Activated CD8-positive, alpha-beta memory T cell treated with anti-CD3 and anti-CD28 coated beads for 1 hour (primary cell): ENCODE measurements at places on chromosomes 6 and 20.

DNA sequence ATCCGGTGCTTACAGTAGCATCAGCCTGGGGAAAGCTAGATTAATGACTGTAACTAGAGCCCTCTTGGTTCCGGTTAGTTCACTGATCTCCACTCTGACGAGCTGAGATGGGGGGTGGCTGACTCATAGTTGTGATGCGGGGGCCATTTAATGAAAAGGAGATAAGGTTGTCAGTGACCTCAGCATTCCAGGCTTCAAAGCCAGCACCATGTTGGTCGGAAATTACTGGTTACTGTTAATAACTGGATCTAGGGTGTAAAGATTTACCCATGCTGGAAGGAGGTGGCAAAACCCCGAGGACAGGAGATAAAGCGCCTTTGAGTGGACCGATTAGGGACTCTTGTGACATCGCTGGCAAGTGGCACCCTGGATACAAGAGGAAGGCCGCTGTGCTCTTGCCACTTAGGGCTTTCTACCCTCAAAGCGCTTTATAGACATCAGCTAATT lies 21.1 kb downstream of the FOXC1 start:
- DNase-seq = no peak

DNA sequence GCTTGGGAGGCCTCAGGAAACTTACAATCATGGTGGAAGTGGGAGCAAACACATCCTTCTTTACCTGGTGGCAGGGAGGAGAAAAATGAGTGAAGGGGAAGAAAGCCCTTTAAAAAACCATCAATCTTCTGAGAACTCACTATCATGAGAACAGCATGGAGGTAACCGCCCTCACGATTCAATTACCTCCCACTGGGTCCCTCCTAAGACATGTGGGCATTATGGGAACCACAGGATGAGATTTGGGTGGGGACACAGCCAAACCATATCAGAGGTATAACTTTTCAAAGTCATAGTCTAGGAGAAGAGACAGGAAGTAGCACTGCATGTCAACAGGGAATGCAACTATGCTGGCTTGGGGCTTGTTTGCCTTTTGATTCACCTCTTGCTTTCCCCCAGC lies 59.9 kb upstream of the DTNBP1 start:
- DNase-seq = no peak

DNA sequence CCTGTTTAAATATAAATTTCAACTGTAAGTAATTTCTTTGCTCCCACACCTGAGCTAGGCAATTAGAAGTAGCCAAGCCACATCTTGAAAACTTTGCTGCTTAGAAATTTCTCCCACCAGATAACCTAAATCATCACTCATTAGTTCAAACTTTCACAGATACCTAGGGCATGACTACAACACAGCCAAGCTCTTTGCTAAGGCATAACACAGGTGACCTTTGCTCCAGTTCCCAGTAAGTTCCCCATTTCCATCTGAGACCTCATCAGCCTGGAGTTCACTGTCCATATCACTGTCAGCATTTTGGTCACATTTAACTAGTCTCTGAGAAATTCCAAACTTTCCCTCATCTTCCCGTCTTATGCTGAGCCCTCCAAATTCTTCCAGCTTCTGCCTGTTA lies 79.8 kb upstream of the OPRM1 start:
- no peak for DNase-seq

GRCh38 chr20:34977365-34978091 lies 21.9 kb downstream of the MYH7B start:
- DNase-seq = no peak
